ENCODE measurements at places on chromosomes 12 and 14. TPM values are rescaled to one million over a fixed set of nuclear protein-coding genes. Genes with fewer than 3 reads are reported as not detected.

PPTC7 gene
- total RNA-seq = 32.8 TPM

- no peak for DNase-seq
These were observed 9.9 kb downstream of the PEBP1 start for GRCh38 chr12:118145798-118146156.

GRCh38 chr12:52082988-52083637 lies 3.6 kb downstream of the SMIM41 start:
- DNase-seq = no peak

DNA sequence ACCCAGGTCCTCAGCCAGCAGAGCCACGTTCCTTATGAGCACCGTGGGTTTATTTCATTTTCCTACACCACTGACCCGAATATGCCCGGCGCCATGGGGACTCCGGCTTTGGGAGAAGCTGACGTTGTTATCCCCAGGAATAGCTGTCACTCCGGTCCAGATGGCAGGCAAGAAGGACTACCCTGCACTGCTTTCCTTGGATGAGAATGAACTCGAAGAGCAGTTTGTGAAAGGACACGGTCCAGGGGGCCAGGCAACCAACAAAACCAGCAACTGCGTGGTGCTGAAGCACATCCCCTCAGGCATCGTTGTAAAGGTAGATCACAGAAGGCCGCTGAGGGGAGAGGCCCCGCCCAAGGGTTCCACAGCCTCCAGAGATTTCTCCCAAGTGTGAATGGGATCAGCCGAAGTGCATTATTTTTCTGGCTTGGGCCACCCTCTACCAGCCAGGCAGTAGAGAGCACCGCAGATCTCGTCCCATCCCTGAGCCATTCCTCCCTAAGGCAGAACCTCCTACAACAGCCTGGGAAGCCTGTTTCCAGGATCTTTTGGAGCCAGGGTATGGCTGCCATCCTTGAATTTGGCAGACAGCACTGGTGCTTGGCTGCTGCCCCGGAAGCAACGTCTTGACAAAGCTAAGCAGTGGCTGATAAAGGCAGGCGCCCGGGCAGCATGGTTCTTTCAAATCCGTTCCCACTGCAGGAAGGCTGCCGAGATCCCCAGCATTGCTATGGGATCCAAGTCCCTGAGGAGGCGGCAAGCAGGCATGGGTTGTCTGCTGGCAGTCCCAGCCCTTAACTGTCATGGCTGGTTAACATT lies 17.8 kb downstream of the CDK2AP1 start:
- no peak for DNase-seq

CABP1 gene
- total RNA-seq = 0.51 TPM

GRCh38 chr12:103780992-103781391 lies 60.0 kb downstream of the NT5DC3 start:
- DNase-seq = no peak

GRCh38 chr12:131793243-131794022 lies 34.8 kb upstream of the MMP17 start:
- DNase-seq = no peak

GRCh38 chr12:65609359-65609771 lies 214.9 kb upstream of the HMGA2 start:
- DNase-seq = no peak

GRCh38 chr12:68158432-68158831 lies 1.1 kb downstream of the IFNG start:
- DNase-seq = no peak

DNA sequence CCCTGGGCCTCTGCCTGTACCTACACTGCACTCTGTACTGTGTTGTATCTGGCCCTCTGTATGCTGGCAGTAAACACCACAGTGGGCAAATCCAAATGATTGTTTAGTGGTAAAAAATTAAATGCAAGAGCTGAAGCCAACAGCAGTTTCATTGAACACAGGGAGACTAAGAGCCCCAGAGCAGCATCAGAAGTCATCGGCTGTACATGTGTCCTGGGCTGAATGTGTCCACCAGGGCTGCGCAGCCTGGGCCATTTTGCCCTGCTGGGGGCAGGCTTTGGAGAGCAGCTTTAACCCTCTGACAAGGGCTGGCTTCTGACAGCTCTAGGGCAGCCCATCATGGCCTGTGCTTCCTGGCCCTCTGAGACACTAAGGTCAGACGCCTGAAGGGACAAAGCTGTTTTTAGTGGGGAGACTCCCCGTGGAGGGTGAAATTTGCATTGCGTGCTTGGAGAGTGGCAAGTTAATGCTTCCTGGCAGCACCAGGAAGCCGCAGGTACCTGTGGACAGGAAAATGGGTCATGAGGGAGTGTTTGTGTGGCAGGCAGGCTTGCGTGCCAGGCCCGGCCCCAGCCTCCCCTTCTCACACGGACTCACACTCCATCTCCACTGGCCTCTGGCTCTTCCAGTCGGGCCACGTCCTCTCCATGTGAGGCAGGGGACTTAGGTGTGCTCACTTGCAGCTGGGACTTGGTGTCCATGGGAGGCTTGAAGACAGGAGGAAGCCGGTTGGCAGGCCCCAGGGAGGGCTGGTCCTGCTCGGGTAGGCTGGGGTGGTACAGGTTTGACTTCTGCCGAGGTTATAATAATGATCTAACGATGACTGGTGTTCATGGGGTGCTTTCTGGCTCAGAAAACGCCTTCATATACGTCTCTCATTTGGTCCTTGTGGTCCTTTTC lies 150.1 kb downstream of the TSPAN9 start:
- no peak for DNase-seq

GRCh38 chr12:117100251-117100650 lies 1.0 kb upstream of the TESC start:
- no peak for DNase-seq

TAS2R9 gene
- total RNA-seq = not detected

- no peak for DNase-seq
These were observed 69.8 kb downstream of the NCOR2 start for GRCh38 chr12:124497658-124498057.

GRCh38 chr12:52204095-52204930 lies 12.5 kb upstream of the KRT80 start:
- no peak for DNase-seq

DNA sequence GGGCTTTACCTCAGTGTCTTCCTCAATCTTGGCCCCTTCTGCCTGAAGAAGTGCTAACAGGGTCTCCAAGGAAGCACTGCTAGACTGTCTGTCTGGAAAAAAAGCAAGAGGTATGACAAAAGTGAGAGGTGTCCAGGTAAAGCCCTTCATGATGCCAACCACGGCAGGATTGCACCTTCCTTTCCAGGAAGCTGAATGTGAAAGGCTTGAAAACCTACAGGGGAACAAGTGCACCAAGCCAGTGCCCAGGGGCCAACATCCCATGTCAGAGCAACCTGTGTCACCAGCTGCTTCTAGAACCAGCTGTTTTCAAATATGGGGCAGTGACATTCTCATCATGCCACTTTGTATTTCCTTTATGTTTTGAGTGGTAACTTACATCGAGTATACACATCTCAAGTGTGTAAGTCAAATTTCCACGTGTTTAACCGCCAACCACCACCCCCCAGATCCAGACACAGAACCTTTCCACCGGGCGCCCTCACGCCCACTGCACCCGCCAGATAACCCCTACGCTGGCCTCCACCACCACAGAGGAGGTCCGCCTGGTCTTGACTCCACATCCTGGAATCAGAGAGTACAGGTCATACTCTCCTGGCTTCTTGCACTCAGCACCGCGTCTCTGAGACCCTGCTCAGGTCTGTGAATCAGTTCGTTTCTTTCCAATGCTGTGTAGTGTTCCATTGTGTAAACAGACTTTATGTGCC lies 27.3 kb downstream of the VPS37B start:
- peak; percentile 33 for DNase-seq

MSRB3 gene
- 18.3 TPM for total RNA-seq

- DNase-seq = no peak
These were observed 394.9 kb downstream of the CCDC91 start for GRCh38 chr12:28585146-28585545.

GRCh38 chr14:65237941-65238340 lies 135.6 kb upstream of the MAX start:
- no peak for DNase-seq

NKX2-1 gene
- not detected for total RNA-seq

DNA sequence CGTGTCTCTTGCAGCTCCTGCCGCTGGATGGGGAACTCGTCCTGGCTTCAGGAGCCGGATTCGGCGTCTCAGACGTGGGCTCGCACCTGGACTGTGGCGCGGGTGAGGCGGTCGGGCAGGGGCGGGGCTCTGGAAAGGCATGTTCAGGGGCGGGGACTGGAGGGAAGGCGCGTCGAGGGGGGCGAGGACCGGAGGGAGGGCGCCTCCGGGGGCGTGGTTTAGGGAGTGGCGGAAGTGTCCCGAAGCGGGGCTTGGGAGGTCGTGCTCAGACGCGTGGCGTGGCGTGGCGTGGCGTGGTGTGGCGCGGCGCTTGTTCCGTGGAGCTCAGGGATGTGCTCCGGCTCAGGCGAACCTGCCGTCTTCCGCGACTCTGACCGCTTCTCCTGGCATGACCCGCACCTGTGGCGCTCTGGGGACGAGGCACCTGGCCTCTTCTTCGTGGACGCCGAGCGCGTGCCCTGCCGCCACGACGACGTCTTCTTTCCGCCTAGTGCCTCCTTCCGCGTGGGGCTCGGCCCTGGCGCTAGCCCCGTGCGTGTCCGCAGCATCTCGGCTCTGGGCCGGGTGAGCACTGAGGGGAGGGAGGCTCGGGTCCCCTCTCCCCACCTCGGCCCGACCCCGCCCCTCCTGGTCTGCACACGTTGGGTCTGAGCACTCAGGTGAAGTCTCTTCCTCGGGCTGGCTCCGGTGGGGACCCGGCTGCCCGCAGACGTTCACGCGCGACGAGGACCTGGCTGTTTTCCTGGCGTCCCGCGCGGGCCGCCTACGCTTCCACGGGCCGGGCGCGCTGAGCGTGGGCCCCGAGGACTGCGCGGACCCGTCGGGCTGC lies 6.2 kb downstream of the AMN start:
- DNase-seq = peak; percentile 96

DNA sequence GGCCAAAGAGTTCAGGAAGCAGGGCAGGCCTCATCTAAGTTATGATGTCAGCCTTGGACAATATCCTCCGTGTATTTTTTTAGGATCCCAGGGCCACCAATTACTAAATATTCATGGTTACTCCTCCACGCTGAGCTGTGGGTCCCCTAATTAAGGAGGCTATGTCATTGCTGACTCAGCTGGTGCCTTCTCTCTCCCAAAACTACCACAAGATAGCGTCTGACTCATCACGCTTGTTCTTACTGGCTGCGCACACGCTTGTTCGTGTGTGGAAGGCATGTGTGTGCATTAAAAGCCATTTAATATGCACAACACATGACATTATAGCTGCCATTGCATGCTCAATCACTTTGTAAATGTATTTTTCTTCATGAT lies 78.3 kb downstream of the GSC start:
- no peak for DNase-seq

- no peak for DNase-seq
These were observed 520 bp downstream of the KSR2 start for GRCh38 chr12:117968151-117968789.

ITGA7 gene
- 16.5 TPM for total RNA-seq

DNA sequence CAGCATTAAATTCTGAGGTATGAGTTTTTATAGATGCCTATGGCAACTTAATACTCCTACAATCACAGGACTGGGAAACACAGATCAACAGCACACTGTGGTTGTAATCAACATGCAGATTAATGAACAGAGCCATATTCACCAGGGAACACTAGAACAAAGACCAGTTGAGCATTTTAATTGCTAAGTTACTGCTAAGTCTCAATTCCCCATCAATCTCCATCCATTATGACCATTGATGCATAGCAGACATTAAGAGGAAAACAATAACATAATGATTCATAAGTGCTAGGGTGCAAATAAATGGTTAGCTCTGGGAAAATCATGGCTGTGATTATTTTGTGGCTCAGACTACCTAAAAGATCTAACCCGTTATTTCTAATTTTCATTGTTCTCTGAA lies 505.6 kb downstream of the TRHDE start:
- DNase-seq = no peak

GRCh38 chr14:100830681-100831080 lies 4.8 kb downstream of the MEG3 start:
- DNase-seq = no peak

- DNase-seq = no peak
These were observed 129.8 kb upstream of the PPFIA2 start for GRCh38 chr12:81888961-81889360.

DNA sequence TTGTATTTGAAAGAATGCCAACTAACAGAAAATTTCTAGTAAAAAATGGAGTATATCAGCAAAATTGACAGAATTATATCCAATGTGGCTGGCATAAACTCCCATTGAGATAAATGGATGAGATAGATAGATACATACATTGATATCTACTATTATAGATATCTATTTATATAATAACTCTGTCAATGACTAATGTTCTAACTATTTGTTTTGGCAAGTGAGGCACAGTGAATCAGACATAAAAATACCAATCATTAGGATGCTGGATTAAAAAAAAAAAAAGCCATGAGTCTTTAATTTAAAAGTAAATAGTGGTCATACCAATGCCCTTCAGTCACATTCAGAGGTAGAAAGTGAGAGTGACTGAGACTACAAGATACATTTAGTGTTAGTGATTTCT lies 33.7 kb upstream of the GLIPR1 start:
- no peak for DNase-seq

GRCh38 chr14:24036169-24036962 lies 15.4 kb upstream of the CARMIL3 start:
- DNase-seq = peak; percentile 90

- DNase-seq = no peak
These were observed 8.3 kb downstream of the PYGL start for GRCh38 chr14:50936016-50936340.
